Stomach (tissue), 19 donors: ENCODE measurements at places on chromosomes 7 and 10. TPM values are rescaled to one million over a fixed set of nuclear protein-coding genes. Genes with fewer than 3 reads are reported as not detected.

- H3K27me3 ChIP-seq: no peaks in the 10 kb centered on the region
- H3K4me1 ChIP-seq: peaks cover 51% of the 10 kb centered on the region
- H3K4me3 ChIP-seq: no peak overlapping the region
- H3K36me3 ChIP-seq: peaks cover 10% of the 10 kb centered on the region
- no peak for DNase-seq
Measured at GRCh38 chr7:17318146-17318545, 19.7 kb downstream of the AHR start.

GRCh38 chr10:86500846-86501245 lies 20.7 kb downstream of the WAPL start:
- peaks cover 7% of the 10 kb centered on the region for H3K4me1 ChIP-seq
- H3K27me3 ChIP-seq: no peaks in the 10 kb centered on the region

DNA sequence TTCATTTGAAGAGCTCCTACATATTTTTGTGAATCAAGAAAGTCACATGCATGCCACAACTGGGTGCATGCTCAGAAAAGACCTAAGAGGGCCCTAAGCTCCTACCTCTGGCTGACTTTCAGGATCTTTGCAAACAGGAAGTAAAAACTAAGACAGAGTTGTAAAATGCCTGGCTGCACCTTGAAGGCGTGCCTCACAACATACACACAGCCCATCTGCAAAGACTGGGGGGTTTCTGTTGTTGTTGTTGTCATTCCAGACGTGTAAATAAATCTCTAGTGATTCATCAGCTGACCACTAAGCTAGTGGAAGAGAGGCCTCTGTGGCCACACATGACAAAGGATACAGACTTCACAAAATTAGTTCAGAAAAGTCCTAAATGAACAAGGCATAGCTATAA lies 31.8 kb downstream of the SMURF1 start:
- peak overlapping the region; percentile 8 for H3K27ac ChIP-seq
- DNase-seq: peak; percentile 55
- peaks cover 35% of the 10 kb centered on the region for H3K4me1 ChIP-seq
- no peaks in the 10 kb centered on the region for H3K36me3 ChIP-seq
- H3K27me3 ChIP-seq: no peaks in the 10 kb centered on the region
- no peak overlapping the region for H3K4me3 ChIP-seq

DNA sequence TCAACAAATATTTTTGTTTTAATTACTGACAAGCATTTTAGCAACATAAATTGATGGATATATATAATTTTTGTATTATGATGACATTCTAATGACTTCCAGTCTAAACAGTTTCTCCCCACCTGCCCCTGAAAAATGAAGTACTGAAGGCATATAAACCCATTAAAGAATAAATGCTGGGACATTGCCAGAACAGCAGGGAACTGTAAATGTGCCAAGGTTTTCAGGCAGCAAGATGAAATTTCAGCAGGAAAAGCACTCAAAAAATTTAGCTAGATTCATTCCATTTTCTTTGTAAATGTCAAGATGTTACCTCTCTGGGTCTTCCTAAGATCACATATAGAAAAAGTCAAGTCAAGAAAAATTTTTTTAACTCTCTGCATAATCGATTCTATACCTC lies 11.0 kb upstream of the TLL2 start:
- no peak overlapping the region for H3K27ac ChIP-seq
- DNase-seq: no peak
- no peaks in the 10 kb centered on the region for H3K4me1 ChIP-seq
- no peaks in the 10 kb centered on the region for H3K27me3 ChIP-seq
- no peak overlapping the region for H3K4me3 ChIP-seq

DNA sequence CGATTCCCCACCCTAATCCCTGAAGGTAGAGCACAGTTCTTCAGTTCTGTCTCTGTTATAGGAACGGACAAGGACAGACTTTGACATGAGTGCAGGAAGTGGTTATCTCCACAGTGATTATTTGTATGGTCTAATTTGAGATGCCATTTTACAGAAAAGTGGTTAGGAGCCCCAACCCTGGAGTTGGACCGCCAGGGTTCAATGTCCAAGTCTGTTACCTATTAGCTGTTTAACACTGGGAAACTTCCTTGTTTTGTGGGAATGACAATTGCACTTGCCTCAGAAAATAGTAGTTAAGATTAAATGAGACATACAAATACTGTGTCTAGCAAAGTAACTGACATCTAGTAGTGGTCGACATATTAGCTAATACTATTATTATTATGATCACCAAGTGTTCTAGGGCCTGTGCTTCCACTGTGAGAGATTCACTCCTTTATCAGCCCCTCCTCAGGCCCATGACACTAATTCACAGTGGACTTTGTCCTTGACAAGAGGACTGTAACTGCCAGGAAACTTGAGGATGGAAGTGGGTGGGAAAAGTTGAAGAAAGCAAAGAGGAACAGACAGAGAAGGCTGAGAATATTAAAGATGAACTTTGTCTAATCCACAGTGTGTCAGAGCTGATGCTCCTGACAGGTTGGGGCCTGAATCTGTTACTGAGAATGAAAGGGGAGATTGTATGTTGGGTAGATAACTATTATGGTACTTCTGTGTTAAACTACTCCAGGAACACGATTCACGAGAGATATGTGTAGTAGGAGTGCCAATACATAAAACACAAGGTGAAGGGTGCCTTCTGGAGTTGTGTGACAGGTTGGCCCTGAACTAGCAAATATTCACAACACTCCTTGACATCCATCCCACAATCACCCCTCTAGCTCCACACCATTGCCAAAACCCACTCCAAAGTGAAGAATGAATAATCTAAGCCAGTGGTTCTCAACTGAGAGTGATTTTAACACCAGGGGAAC lies 66.4 kb downstream of the TAC1 start:
- H3K27me3 ChIP-seq: no peaks in the 10 kb centered on the region
- DNase-seq: no peak
- no peaks in the 10 kb centered on the region for H3K36me3 ChIP-seq

- peaks cover 27% of the 10 kb centered on the region for H3K36me3 ChIP-seq
- DNase-seq: no peak
- no peak overlapping the region for H3K27ac ChIP-seq
- no peak overlapping the region for H3K4me3 ChIP-seq
- H3K4me1 ChIP-seq: peaks cover 19% of the 10 kb centered on the region
- no peaks in the 10 kb centered on the region for H3K27me3 ChIP-seq
Measured at GRCh38 chr10:130141460-130141859, 5.3 kb downstream of the GLRX3 start.

- H3K36me3 ChIP-seq: no peaks in the 10 kb centered on the region
- H3K27me3 ChIP-seq: no peaks in the 10 kb centered on the region
- no peaks in the 10 kb centered on the region for H3K4me1 ChIP-seq
- DNase-seq: no peak
- H3K27ac ChIP-seq: no peak overlapping the region
- H3K4me3 ChIP-seq: no peak overlapping the region
Measured at GRCh38 chr7:81574723-81575326, 195.0 kb downstream of the HGF start.

DNA sequence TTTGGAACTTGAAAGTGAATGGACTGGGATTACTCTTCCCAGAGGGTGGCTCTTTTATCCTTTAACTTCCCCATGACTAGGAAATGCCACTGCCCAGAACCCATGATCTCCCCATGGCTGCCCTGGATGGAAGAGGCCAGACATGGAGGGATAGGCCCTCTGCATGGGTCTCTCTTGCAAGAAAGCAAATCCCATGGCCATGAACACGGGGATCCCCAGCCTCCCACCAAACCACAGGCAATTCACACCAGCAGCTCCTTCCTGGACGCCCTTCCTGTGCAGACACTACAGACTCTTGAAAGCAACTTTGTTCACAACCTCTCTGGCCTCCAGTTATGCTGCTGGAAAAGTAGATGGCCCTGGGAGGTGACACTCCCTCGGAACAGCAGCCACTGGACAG lies 55.0 kb downstream of the EBF3 start:
- H3K4me3 ChIP-seq: no peak overlapping the region
- no peaks in the 10 kb centered on the region for H3K4me1 ChIP-seq
- H3K27ac ChIP-seq: no peak overlapping the region
- no peak for DNase-seq
- no peaks in the 10 kb centered on the region for H3K36me3 ChIP-seq

DNA sequence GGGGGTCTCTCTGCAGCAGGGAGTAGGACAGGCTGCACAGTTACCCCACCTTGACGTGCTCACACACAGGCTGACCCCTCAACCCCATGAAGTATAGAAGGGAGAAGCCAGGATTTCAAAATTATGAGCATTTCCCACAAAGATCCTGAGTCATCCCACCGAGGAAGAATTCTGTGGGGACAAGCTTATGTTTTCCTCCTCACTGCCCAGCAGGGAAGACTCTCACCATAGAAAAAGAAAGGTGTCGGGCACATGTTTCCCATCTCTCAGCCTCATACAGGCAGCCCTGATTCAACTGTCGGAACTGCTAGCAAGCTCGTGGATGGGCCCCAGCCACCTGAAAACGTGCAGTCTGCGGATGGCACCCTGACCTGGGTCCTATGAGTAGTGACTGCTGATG lies 499.7 kb upstream of the MKI67 start:
- H3K27ac ChIP-seq: no peak overlapping the region
- no peak overlapping the region for H3K4me3 ChIP-seq
- no peaks in the 10 kb centered on the region for H3K27me3 ChIP-seq
- no peaks in the 10 kb centered on the region for H3K4me1 ChIP-seq

DNA sequence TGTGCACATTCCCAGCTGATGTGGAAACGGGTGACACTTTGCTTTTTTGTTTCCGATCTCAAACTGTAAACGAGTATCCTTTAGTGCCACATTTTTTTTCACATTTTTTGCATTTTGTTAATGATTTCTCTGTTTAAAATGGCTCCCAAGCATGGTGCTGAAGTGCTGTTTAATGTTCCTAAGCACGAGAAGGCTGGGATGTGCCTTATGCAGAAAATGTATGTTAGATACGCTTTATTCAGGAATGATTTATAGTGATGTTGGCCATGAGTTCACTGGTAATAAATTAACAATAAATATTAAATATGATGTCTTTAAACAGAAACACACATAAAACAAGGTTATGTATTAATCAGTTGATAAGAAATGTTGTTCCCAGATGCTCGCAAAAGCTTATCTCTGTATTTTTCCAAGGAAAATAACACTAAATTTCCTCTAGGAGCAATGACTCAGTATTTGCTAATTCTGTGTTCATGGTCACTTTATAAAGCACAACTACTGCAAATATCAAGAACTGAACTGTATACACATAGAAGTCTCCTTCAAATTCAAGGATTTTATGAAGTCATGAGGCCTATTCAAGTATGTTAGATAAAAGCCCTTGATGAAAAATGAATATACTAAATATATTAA lies 305.9 kb upstream of the SMIM30 start:
- no peak overlapping the region for H3K4me3 ChIP-seq
- no peaks in the 10 kb centered on the region for H3K36me3 ChIP-seq
- no peaks in the 10 kb centered on the region for H3K4me1 ChIP-seq
- DNase-seq: peak; percentile 32
- H3K27ac ChIP-seq: no peak overlapping the region

DNA sequence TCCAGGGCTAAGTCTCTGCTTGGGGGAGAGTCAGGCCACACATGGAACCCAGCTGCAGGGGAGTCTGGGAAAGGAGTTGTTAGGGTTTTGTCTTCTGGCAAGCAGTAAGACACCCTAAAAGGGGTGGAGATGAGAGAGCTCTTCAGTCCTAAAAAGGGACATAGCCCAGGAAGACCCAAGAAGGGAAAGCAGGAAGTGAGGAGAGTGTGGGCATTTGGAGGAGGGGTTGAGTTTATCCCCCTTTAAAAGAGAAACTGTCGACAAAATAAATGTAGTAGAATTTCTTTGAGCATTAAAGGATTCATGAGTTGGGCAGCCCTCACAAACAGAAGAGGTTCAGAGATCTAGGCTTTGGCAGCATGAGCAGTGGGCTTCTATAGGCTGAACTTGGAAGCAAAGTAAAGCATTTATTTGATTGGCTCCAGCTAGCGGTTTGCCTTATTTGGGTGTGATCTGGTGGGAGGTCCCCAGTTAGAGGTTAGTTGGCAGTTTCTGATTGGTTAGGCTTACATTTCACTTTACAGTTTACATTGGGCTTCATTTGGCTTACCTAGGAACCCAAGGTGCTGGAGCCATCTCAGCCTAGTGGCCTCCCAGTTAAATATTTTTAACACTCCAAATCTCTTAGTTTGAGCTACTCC lies 246.7 kb downstream of the CAMK1D start:
- H3K27me3 ChIP-seq: no peaks in the 10 kb centered on the region
- no peaks in the 10 kb centered on the region for H3K4me1 ChIP-seq
- H3K4me3 ChIP-seq: no peak overlapping the region
- no peak for DNase-seq

FZD1 gene
- total RNA-seq: 10.7 TPM

POLD2 gene
- total RNA-seq: 47.3 TPM

SPAG6 gene
- not detected for total RNA-seq

CYP2C18 gene
- 60.3 TPM for total RNA-seq
